Naive thymus-derived CD8-positive, alpha-beta T cell (primary cell): ENCODE measurements at places on chromosomes 11 and 22.
A peak's percentile ranks its signal among the peaks of the same experiment; 100 is the strongest.

DNA sequence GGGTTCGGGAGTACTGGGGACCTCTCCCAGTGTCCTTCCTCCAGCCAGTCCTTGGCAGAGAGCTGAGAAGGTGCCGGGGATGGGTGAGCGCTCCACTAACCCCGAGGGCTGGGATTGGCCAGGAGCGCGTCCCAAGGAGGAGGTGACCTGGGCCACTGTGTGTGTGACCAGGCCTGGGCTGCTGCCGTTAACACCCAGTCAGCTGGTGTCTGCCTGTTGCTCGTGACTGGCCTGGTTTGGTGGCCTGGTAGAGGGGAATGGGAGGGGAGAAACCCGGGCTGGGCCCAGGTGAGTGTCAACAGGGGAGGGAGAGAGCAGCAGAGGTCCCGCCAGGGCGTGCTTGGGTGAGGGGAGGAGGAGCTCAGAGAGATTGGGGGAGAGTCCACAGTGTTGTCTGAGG is 29.9 kb upstream of the GRAMD4 start:
- no peak for DNase-seq

- DNase-seq, result no peak
Measured at GRCh38 chr11:34633990-34634693, 13.2 kb downstream of the EHF start.

GRCh38 chr11:100825626-100826025 is 138.5 kb downstream of the ARHGAP42 start:
- DNase-seq, result no peak

DNA sequence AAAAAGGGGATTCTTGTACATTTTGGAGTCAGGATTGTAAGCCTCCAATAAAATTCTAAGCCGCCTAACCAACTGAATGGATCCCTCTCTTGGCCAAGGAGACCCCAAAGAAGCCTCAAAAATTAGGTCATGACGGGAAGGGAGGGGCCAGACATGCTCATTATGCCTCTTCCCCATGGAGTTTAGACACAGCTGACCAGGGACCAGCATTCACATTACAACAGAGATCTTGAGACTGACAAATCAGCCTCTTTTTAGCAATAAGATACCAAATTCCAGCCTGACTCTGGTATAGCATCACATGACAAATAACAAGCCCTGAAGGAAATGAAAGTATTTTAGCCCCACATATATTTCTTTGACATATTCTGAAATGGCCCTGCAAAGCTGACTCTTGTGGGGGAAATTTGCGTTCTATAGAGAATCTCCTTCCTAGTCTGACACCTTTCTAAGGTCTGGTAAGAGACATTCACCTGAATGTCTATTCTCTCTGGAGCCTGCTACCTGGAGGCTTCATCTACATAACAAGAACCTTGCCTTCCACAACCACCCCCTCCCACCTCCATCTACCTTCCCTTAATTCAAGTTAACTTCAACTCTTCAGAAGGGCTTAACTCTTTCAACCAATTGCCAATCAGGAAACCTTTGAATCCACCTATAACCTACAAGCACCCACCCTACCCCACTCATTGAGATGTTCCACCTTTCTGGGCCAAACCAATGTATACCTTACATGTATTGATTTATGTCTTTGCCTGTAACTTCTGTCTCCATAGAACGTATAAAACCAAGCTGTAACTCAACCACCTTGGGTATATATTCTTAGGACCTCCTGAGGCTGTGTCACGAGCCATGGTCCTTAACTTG is 10.3 kb downstream of the GAL start:
- DNase-seq, result no peak

DNA sequence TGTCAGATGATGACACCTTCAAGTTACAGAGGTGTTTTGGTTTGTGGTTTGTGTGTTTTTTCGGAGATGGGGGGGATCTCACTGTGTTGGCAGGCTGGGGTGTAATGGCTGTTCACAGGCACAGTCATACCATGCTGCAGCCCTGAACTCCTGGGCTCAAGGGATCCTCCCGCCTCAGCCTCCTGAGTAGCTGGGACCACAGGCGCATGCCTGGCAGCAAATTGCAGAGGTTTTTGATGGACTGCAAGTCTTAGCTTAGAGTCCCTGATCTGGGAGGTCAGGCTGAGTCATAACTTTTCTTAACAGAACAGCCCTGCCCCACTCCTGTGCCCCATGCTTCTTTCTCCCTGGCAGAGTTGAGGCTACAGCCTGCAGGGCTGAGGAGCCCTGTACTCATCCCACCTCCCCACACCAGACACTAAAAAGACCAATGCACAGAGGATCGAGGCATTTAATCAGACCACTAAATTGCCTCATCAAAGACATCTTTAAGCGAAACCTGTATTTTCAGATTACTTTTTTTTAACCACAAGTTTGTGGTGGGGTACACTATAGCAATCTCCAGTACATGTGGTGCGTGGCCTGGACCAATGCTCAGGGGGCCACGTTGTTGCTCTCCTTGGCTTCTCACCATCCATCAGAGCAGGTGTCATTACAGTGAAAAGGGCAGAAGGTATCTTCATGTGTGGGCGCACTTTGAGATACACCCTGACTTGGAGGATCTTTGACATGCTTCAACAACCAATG is 17.1 kb upstream of the ADORA2A start:
- DNase-seq, result no peak

DNA sequence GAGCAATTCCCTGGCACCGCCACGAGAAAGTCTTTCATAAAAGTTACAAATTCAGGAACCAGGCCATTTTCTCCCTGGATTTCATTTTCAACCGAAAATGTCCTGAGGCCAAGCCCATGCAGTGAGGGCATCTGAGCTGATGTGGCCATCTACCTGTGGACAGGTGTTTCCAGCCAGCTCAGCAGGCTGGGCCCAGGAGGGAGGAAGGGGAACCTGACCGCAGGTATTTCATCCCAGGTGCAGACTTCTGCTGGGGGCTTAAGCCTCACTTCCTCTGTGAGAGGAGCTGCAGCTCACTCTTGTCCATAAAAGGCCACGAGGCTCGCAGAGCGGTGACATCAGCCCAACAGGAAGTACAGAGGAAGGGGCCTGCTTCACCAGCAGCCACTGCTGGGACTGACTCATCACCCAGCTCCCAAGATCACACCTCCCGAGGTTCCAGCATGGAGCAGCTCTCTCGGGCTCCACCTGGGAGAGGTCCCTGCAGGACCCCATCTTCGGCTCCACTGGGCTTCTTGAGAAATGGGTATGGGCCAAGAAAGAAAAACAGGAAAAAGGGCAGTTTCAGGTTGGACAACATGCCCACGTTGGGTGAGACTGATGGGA is 56.4 kb downstream of the MYH9 start:
- peak; percentile 66 for DNase-seq

DNA sequence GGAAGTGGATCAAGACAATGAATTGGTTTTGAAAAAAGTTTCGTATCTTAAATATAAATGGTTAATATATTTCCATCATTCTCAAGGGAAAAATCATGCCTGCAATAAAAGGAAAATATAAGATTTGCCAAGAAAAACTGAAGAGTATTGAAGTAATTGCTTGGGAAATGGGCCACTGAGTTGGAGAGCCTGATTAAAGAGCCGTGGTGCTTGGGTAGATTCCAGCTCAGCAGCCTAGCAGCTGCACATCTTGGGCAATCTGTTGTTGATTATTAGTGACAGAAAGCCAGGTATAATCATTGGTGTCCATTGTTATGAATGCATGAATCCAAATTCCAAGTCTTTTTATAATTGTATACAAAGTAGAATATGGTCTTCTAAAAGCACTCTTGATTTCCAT is 800.9 kb upstream of the CHORDC1 start:
- no peak for DNase-seq

DNA sequence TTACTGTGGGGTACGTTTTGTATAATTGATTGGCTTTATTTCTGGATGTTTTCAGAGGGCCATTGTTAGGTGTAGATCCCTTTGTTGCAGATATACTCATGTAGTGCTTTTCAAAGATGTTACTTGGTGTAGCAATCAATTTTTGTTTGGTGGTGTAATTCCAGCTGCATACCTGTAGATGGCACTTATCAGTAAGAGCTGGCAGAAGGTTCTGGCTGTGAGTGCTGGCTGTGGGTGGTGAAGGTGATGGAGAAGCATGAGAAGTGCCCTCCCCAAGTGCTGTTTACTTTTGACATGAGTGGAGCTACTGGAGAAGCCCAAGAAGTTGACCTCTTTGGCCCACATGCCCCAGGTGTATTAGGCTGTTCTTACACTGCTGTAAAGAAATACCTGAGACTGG is 1074.9 kb downstream of the FAM181B start:
- DNase-seq, result no peak

DNA sequence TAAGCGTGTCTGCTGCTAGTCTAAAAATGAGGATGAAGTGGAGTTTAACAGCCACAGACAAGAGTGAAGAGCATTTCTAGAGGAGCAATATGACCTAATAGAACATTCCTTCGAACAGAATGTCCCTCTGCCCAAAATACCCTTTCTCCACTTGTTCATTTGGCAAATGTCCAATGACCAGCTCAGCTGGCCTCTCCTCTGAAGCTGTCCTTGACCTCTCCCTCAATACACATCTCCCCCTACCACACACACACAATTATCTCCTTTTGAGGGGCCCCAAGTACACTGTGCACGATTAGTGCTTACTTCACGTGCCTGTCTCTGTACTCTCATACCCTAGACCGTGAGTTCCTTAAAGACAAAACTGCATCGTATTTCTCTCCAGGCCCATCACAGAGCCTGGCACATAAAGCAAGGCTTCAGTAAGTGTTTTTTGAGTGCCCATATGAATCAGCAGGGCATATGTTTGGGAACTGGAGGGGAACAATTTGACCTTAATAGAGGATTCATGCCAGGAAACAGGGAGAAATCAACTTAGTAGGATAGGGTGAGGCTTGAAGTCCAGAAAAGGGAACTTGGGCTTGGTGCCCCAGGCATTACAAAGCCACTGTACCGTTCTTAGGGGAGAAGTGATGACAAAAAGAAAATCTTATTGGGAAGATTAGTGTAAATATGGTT is 18.1 kb upstream of the NCAM1 start:
- no peak for DNase-seq

DNA sequence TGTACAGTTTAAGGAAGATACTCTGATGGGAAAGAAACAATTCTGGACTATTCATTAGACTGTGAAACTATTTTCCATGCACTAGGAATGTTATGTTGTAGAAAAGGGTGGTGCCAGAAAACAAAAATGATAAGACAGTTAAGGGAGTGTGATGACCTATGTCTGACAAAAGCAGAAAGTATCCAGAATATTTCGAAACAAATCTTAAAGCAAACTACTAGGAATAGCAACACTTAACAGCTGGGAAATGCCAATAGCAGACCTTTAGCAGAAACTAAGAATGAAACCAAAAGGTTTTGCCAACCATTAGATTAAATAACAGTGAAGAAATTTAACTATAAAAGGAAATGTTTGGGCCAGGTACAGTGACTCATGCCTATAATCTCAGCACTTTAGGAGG is 3.3 kb upstream of the ARHGAP20 start:
- no peak for DNase-seq
